Lower lobe of right lung (tissue), 2 donors: ENCODE measurements at places on chromosomes 12 and 14.

DNA sequence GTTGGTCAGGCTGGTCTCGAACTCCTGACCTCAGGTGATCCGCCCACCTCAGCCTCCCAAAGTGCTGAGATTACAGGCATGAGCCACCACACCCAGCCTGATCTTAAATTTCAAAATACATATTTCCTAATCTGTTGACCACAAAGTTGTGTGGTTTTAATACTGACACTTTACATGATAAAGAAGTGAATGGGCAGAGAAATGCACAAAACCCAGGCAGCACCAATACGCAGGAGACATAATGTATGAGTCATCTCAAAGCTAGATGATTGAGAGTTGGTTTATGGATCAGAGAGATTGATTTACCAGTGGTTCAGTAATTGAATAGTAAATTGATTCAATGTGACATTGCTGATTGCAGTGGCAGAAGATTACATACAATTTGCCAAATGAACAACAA lies 19.2 kb upstream of the PPP2R5E start:
- no peak for DNase-seq

- DNase-seq, result no peak
These were observed 331.6 kb upstream of the STXBP6 start for GRCh38 chr14:25381498-25381897.

DNA sequence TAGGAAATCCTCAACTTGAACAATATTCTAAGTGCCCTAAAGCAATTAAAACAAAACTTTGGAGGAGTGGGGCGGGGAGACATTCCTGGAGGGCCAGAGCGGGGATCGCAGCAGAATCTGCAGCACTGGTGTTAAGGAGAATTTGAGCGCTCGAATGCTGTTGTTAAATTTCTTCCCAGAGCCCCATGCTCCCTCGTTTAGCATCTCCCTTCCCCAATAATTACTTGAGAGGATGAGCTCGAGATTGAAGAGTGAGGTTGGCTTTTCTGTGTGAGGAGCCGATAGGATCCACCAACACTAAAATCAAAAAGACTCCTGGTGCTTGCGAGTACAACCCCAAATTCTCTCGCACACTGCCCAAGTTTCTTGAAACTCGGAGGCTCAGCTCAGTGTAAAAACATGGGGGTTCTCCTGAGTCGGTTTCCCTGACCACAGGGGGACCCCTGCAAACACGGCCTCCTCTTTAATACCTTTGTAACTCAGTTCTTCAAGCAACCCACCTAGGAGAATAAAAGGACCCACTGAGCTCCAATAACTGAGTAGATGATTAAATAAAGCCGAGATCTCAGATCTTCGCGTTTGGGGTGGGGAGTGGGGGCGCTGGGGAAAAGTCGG lies 10.2 kb upstream of the FOXG1 start:
- DNase-seq, result no peak

- DNase-seq, result no peak
These were observed 571.5 kb upstream of the FBXO33 start for GRCh38 chr14:40003773-40004172.

- DNase-seq, result no peak
These were observed 94.0 kb downstream of the TMX1 start for GRCh38 chr14:51333901-51334521.

- DNase-seq, result no peak
These were observed 35.1 kb upstream of the PPP2R5C start for GRCh38 chr14:101726295-101726953.

DNA sequence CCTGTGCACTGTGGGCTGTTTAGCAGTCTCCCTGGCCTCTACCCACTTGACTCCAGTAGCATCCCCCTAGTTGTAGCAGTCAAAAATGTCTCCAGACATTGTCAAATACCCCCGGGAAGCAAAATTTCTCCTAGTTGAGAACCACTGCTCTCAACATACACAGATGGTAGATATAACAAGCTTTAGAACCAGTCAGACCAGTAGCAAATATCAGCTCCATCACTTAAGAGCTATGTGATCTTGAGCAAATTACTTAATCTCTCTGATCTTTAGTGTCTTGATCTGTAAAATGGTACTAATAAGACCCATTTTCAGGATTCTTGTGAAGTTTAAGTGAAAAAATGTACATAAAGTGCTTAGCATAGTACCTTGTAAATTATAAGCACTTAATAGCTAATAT lies 96.2 kb downstream of the DUSP6 start:
- no peak for DNase-seq

GRCh38 chr12:131851741-131852550 lies 23.8 kb downstream of the MMP17 start:
- no peak for DNase-seq

DNA sequence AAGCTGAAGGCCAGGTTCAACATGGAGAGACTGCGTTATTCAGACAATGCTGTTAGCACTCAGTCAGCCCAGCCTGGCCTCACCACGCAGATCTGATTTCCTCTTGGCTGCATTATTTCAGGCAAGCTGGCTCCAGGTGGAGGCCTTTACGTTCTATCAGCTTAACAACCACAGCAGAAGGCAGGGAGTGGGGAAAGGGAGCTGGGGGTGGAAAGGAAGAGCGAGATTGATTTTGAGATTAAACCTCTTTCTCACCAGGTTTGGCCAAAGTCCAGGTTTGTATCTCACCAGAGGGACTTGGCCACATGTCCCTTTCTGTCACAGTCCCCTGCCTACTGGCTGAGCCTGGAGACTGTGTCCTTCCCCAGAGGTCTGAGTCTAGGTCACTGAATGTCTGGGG lies 543.7 kb upstream of the TMEM132C start:
- no peak for DNase-seq

- no peak for DNase-seq
These were observed 106.1 kb upstream of the RFLNA start for GRCh38 chr12:124188561-124189405.

GRCh38 chr12:70609203-70609602 lies 28.0 kb downstream of the PTPRB start:
- DNase-seq, result no peak

DNA sequence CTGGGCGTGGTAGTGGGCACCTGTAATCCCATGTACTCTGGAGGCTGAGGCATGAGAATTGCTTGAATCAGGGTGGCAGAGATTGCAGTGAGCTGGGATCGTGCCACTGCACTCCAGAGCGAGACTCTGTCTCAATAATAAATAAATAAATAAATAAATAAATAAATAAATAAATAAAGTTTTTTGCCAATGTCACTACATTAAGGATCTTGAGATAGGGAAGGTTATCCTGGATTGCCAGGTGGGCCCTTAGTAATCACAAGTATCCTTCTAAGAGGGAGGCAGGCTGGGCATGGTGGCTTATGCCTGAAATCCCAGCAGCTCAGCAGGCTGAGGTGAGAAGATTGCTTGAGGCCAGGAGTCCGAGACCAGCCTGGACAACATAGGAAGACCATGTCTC lies 4.5 kb upstream of the FBXW8 start:
- no peak for DNase-seq

DNA sequence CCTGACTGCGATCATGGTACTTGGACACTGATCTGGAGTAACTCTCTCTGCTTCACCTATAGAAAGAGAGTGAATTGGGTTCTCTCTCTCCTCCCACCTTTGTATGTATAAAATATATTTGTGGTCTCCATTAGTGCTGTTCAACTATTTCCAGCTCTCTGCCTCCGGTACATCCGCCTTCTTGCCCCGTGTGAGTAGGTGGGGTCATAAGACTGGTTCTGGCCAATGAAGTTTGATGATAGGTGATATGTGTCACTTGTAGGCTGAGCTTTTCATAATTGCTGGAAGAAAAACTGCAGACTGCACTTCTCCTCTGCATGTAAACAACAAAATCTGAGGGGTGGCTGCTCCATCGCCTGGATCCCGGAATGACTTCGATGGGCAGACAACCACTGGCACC lies 210.4 kb downstream of the EXOC5 start:
- DNase-seq, result no peak

DNA sequence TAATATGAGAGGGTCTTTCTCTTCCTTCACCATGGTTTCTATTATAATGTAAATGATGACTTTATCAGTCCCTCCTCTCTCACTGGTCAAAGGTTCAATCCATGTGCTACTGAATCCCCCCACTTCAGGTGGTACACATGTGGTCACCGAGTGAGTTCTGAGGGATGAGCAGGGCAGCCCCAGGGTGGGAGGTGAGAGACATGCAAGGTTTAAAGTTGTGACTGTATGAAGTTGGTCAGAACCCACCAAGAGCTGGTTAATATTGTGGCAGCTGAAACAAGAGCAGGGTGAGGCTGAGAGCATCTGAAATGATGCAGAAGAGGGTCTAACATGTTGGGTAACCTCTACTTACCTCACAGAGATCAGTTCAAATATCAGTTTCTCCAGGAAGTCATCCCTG lies 444.7 kb upstream of the FBXO33 start:
- no peak for DNase-seq

DNA sequence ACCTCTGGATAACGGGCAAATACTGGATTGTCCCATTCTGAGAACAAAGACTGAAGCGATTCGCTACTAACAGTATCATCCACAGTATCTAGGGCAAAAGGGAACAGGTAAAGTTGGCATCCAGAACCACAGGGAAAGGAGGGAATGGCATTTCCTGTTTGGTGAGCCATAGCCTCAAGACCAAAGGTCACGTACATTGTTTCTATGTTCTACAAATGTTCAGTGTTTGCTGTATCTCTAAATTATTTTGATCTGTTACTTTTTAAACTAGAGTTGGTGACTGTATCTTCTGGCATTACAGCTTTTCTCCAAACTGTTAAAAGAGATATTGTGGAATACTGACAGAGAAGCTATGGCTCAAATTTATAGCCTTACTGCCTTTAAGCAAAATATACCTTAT lies 9.7 kb downstream of the MLH3 start:
- DNase-seq, result no peak

GRCh38 chr12:38775457-38775856 lies 129.9 kb downstream of the CPNE8 start:
- DNase-seq, result no peak

DNA sequence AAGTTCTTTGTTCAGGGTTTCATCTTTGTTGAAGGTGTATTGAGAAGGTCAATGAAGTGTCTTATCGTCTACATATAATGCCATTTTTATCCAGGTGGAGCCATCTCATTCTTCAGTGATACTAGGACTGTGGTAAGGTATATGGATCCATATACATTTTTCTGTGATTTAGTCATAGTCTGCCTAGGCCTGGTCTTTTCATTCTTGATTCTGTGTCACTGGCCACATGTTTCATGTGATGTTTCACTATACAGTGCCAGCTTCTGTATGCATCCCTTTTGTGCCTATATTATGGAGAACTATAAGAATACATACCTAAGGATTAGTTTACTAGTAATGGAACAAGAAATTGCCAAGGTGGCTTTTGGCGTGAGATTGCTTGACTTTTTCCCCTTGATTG lies 40.5 kb downstream of the VEZT start:
- DNase-seq, result no peak

DNA sequence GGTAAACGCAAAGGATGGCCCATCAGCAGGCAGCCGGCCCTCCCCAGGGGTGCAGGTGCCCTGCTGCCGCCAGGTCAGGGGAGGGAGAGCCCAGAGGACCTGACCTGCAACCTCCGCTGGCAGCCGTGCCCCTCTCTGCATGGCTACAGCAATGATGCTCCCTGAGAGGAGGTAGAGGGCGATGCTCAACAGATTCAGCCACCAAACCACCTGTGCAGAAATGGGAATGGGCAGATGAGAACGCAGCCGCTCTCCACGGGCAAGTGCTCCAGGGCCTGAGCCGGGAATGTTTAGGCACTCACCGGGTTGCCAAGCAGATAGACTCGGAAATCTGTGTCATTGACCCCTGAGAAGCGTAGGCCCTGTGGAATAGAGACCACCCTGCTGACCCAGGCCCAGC lies 8.7 kb upstream of the NGB start:
- no peak for DNase-seq

- DNase-seq, result no peak
These were observed 14.9 kb downstream of the RERG start for GRCh38 chr12:15206338-15206737.

- DNase-seq, result peak; percentile 40
These were observed 134.4 kb downstream of the ADGRD1 start for GRCh38 chr12:131087991-131088700.
